NCI-H2107 (cell line): ENCODE measurements at places on chromosomes 1 and 21.
A peak's percentile ranks its signal among the peaks of the same experiment; 100 is the strongest.

GRCh38 chr1:201039418-201039817 is 15.9 kb upstream of the KIF21B start:
- no peak for DNase-seq

DNA sequence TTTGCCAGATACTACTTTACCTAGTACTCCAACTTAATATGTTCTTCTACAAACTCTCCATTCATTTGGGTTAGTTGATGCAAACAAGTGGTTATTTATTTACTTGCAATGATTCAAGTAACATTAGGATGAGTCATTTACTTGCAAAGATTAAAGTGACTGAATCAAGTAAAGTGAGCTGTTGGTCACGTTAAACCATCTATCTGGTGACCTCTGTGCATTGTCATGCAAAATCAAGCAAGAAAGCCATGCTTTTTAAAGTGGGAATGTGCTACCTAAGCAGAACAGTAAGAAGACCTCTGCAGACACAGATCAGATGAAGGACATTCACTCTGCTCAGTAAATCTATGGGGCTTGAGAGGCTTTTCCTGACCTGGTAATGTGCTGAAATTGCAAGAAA is 254.7 kb downstream of the LRRIQ3 start:
- DNase-seq, result no peak

- DNase-seq, result no peak
These were observed 19.4 kb downstream of the TCP10L start for GRCh38 chr21:32565856-32566465.

GRCh38 chr21:33892853-33893252 is 22.8 kb downstream of the ATP5PO start:
- no peak for DNase-seq

DNA sequence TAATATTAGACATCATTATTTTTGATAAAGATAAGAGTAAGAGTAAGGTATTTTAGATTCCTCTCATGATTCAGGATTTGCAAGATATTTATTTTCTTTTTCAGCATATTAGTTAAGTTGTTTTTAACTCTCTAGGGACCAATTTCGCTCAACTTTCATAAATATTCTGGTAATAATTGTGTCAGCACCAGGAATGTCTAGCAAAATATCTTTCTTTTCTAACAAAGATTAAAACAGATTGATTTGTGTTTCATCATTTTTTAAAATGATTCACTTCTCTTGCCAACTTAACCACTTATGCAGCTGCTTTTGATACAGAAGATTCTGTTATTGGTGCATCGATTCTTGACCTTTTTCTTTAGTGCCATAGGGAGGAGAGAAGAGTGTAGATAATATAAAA is 172.8 kb upstream of the PTGFR start:
- DNase-seq, result no peak

GRCh38 chr1:47351305-47351704 is 17.7 kb downstream of the CMPK1 start:
- DNase-seq, result no peak

- no peak for DNase-seq
These were observed 37.0 kb upstream of the EPS15 start for GRCh38 chr1:51555866-51556619.

DNA sequence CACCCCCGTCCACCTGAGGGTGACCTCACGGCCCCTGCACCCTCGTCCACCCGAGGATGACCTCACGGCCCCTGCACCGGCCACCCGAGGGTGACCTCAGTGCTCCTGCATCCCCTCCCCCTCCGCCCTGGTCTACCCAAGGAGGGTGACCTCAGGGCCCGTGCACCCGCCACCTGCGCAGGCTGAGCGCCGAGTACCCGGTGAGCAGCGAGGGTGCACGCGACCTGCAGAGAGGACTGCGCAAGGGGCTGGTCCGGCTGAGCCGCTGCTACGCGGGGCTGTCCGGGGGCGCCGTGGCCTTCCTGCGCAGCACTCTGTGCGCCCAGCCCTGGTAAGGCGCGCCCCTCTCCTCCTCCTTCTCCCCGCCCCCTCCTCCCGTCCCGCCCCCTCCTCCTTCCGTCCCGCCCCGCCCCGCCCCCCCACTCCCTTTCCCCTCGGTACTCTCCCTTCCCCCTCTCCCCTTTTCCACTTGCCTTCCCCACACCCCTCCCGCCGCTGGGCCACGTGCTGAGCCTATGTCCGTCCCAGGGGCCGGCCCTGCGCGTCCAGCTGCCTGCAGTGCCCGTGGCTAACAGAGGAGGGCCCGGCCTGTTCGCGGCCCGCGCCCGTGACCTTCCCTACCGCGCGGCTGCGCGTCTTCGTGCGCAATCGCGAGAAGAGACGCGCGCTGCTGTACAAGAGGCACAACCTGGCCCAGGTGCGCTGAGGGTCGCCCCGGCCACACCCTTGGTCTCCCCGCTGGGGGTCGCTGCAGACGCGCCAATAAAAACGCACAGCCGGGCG is 28.4 kb downstream of the TRIM11 start:
- DNase-seq, result peak; percentile 38

DNA sequence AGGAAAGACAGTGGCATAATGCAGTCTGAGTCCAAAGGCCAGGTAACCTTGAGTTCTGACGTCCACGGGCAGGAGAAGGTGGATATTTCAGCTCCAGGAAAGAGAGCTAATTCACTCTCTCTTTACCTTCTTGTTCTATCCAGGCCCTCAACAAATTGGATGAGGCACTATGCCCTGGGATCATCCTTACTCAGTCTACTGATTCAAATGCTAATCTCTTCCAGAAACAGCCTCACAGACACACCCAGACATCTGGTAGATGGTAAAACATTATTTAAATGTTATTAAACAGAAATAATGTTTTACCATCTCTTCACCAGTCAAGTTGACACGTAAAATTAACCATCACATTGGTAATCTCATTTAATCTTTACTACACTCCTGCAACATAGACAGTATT is 73.0 kb downstream of the RBM11 start:
- DNase-seq, result no peak

DNA sequence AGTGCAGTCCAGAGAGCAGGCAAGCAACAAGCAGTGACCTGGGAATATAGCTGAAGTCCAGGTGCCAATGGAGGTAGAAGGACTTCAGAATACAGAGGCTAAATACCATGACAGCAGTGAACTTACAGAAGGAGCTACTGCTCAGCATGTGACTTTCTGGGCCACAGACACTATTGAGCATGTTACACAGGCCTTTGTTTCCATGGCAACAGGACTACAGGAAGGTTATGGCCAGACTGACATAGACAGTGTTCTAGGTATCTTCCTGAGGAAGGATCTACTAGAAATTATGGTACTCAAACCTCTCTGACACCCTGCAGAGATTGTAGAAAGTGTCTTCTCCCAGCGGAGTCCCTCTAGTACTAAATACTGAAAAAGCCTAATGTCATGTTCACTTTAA is 11.0 kb downstream of the OR2M5 start:
- DNase-seq, result no peak

- DNase-seq, result no peak
These were observed 1.8 kb downstream of the SWT1 start for GRCh38 chr1:185158800-185159199.

DNA sequence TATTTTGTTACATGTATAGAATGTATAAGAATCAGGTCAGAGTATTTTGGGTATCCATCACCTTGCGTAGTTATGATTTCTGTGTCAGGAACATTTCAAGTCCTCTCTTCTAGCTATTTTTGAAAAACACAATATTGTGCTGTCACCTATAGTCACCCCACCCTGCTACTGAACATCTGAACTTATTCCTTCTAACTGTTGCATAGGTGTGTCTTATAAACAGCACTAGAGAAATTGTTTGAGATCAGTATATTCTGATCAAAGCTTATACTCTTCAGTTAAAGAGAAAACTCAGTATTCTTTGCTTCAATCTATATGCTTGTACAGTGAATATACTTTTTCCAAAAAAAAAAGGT is 96.0 kb downstream of the ASH1L start:
- no peak for DNase-seq

- peak; percentile 52 for DNase-seq
These were observed 16.4 kb upstream of the KIAA0040 start for GRCh38 chr1:175208773-175209492.

DNA sequence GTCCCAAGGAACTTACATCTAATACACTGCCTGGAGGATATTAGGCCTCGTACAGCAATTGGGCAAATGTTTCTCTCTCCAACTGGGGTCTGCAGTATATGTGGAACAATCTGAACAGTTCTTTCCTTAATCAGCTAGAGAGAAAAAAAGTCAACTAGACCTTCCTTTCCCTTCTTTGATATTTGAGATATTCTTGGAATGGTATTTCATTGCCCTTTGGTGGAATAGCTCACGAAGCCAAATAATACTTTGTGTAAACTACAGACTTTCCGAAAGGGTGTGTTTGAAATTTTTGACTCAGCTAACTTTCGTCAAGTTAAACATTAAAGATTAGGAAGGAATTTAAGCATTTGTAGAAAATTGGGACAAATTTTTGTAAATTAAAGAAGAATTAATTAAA is 425.6 kb downstream of the RWDD3 start:
- no peak for DNase-seq
